GM10248 (cell line): ENCODE measurements at places on chromosomes 3 and 15.

DNA sequence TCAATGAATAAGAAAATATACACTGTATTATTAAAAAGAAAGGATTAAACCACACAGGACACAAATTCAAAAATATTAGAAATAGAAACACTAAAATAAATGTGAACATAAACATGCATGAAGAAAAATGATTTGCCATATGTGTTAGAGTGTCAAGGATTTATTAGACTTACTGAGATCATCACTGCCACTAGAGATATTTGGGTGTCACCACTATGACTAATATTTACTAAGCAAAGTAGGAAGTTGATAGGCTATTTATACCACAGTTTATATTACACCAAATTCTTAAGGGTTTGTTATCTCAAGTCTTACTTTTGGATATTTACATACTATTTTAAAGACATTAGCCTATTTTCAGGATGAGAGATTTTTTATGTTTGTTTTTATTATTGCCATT, 575.0 kb upstream of the SGO1 start:
- DNase-seq = no peak

DNA sequence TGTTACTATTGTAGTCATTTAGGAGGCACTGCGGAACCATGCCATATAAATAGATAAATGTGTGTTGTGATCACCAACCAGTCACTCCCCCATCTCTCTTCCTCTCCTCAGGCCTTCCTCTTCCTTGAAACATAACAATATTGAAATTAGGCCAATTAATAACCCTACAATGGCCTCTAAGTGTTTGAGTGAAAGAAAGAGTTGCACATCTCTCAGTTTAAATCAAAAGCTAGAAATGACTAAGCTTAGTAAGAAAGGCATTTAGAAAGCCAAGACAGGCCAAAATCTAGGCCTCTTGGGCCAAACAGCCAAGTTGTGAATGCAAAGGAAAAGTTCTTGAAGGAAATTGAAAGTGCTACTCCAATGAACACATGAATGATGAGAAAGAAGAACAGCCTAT, 8.1 kb upstream of the DNASE1L3 start:
- no peak for DNase-seq

DNA sequence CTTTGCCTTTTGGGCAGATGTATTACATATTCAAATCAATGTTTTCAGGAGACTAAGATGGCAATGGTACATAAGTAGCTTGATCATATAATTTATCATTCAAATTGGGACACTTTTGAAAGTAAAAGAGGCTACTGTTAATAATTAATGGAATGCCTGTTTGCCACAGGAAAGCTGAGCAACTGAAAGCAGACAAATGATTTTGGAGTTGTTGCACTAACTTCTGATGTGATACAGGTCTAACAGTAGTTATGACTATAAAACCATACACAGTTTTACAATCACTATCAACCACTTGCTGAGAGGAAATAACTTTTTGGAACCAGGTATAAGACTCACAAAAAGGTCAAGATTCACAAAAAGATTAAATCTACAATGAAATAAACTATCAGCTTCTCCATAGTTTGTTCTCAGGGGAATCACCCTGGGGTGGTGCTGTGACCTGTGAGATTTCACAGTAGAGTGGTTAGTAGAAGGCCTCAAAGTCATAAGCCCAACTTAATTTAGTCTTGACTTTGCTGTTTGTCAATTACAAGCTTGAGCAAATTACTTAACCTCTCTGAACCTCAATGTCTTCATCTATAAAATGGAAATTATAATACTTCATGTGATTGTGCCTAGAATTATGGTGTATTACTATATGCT, 42.7 kb downstream of the HHLA2 start:
- no peak for DNase-seq

DNA sequence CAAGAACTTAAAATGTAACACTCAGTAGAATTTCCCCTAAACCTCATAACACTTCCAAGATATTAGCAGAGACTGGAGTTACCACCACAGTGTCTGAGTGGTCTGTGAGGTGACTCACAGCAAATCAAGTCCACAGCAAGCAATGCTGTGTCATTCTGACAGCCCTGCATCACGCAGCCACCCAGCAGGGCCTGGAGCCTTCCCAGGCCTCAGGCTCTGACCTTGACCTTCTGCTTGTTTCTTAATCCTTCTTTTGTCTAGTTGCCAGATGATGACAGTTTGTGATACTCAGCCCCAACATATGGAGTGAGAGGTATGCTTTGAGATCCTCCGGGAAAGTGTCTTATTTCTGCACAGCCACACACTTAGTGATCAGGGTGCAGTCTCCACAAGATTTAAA, 82.5 kb downstream of the TOP2B start:
- DNase-seq = no peak

GRCh38 chr3:14651440-14652251, at the start of gene CCDC174:
Gene CCDC174, plus strand, starts transcription at chr3:14651762. Its CDS starts 75 bp downstream, at chr3:14651837.
- DNase-seq = peak; percentile 94

DNA sequence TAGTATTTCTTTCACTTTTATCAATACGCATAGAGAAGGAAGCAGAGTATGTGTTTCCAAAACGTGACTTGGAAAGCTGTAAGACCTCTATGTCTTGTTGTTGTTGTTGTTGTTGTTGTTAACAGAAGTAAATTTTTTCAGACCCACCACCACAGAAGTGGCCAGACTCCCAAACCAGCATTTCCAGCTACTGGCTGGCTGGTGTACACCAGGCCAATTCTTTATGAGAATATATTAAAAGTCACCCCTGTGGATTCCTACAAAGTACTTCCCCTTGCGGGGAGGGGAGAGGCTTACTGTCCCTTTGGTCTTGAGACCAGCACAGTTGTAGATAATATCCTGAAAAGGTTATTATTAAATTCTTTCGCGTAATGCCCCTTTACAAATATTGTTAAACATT, 1.6 kb upstream of the FOXP1 start:
- no peak for DNase-seq

DNA sequence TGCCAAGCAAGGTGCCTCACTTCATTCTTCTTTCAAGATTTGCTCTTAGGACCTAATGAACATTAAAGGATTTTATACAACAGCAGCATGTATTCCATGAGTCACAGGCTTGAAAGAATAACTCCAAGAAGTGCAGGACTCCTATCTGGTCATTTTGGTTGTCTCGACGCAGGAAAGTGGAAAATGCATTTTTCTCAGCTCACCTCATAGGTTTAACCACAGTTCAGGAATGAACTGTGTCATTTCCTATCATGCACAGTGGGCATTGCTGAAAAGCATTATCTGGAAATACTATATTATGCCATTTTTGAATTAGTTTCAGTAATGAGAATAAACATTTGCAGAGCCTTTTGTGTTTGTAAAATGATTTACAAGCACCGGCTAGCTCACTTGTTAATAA, 98.7 kb upstream of the BFSP2 start:
- DNase-seq = no peak

GRCh38 chr3:114043205-114043604, 13.1 kb downstream of the CCDC191 start:
- DNase-seq = no peak

- no peak for DNase-seq
Observed at GRCh38 chr3:184349563-184350470, 11.6 kb downstream of the CLCN2 start.

GRCh38 chr15:56802161-56802560, 68.9 kb upstream of the ZNF280D start:
- no peak for DNase-seq

DNA sequence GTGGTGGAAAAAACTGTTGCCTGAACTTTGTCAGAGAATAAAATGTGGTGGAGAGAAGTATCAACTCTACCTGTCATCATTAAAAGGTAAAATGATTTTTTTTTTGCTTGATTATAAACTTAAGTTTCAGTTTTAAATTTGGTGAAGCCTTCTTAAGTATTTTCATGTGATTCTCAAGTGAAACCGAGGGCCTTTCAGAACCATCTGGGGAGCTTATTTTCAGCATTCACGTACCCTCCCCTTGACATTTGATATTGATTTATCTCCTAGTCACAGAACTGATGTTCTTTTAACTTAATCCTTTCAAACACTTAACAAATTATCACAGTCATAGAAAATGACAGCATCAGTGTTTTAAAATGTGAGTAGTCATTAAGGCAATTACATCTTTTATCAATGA, 38.5 kb downstream of the HPS3 start:
- DNase-seq = no peak

- DNase-seq = no peak
Observed at GRCh38 chr15:68794863-68795262, 25.8 kb downstream of the ANP32A start.

- DNase-seq = no peak
Observed at GRCh38 chr15:77487469-77487842, 66.8 kb downstream of the HMG20A start.

- no peak for DNase-seq
Observed at GRCh38 chr3:152302521-152303021, 33.8 kb downstream of the MBNL1 start.

- DNase-seq = no peak
Observed at GRCh38 chr15:78317145-78317836, 17.9 kb upstream of the SKIC8 start.

DNA sequence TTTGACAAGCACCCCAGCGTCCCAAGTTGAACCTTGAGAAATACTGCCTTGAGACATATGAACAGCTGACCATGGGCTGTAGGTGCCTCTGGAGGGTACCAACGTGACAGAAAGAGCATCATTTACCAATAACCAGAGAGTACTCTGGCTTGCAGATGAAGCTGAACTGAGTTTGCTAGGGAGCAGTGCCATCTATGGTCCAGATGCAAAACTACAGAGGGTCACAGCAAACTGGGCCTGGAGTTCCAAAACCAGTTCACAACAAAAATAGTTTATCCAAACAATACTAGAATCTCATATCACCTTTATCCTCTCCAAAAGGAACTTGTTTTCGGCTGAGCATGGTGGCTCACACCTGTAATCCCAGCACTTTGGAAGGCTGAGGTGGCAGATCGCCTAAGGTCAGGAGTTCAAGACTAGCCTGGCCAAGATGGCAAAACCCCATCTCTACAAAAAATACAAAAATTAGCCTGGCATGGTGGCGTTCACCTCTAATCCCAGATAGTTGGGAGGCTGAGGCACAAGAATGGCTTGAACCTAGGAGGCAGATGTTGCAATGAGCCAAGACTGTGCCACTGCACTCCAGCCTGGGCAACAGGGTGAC, 69.3 kb downstream of the CHAC1 start:
- peak; percentile 37 for DNase-seq

- peak; percentile 37 for DNase-seq
Observed at GRCh38 chr3:171829841-171830517, 13.2 kb upstream of the TMEM212 start.

GRCh38 chr3:14300721-14301399, 101.5 kb upstream of the SLC6A6 start:
- no peak for DNase-seq

GRCh38 chr15:65376767-65377104, 1.1 kb downstream of the IGDCC3 start:
- DNase-seq = no peak

DNA sequence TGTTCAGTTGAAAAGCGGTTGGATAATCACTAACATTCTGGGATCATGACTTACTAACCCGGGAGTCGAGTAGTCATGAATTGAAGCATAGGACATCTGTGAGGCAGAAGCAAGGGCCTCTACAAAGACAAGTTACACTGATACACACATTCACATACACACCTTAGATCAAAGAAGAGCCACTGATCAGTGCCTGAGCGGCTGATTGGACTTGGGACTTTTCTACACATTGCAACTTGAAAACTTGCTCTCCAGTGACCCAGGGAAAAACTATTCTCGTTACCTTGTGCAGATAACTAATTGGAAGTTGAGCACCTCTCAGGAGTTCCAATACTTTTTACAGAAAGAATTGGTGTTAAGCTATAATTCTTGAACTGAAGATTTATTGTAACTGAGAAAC, 206.0 kb downstream of the CDIN1 start:
- DNase-seq = no peak

GRCh38 chr3:160784853-160785252, 28.8 kb downstream of the PPM1L start:
- DNase-seq = no peak

DNA sequence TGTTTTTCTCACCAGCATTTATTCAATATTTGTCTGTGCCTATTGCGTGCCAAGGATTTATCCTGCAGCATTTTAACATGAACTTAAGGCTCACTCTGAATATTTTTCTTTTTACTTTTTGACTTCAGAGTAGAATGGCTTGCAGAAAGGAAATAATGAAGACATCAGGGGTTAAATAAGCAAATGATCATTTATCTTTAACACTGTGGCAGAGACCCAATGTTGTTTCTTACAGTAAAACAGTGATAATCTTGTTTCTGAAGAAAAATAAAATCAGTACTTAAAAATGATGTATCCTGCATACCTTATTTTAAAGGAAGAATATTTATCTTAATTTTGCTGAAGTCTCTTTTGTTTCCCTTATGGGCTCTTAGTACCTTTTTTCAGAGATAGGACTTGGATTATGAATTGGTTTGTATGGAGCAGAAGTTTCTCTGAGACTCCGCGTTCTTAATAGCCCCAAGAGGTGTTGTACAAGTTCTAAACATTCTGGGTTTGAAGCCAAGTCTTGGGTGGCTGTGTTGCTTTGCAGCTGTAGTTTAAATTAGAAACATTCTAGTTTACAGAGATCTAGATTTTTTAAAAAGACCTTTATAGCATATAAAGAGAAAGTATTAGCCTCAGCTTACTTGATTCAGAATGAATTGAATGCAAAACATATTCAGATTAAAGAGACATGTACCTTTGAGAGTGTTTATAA, 40.5 kb downstream of the COL6A6 start:
- DNase-seq = no peak

DNA sequence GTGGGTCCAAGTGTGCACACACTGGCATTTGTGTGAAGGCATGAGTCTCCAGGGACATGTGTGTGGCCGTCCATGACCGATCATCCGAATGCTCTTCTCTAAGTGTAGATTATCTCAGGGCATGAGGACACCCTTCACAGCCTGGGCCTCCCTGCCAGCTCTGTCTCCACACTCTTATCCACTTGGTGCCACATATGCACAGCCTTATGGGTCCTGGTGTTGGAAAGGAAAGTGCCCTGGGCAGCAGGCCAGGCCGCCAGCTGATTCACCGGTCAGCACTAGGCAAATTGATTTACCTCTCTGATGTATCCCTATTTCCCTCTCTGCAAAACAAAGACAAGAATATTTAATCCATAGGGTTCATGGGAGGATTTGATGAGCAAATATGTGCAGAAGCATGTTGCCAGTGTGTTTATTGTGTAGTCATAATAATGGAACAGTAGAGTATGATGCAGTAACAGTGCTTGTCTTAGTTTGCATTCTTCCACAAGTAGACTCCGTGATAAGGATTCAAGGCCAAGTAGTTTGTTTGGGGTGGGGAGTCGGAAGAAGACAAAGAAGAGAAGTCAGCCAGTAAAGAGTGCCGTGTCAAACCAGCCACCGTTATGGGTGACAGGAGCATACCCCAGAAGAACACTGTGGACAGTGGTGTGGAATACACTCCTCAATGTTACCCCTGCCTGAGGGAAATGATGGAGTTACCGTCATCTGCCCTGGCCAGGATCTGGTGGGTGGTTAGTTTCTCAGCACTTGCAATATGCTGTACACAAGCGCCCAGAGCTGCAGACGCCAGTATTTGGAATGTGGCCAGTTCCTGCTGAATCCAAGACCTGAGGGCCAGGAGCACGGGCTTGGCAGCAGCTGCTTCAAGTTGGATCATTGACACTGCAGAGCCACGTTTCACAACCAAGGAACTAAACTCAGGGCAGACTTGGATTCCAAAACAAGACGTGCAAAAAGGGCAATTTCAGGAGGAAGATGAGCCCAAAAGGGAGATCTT, 85.1 kb downstream of the MTHFS start:
- no peak for DNase-seq
